GM12865 (cell line): ENCODE measurements at places on chromosomes 2 and 18.

DNA sequence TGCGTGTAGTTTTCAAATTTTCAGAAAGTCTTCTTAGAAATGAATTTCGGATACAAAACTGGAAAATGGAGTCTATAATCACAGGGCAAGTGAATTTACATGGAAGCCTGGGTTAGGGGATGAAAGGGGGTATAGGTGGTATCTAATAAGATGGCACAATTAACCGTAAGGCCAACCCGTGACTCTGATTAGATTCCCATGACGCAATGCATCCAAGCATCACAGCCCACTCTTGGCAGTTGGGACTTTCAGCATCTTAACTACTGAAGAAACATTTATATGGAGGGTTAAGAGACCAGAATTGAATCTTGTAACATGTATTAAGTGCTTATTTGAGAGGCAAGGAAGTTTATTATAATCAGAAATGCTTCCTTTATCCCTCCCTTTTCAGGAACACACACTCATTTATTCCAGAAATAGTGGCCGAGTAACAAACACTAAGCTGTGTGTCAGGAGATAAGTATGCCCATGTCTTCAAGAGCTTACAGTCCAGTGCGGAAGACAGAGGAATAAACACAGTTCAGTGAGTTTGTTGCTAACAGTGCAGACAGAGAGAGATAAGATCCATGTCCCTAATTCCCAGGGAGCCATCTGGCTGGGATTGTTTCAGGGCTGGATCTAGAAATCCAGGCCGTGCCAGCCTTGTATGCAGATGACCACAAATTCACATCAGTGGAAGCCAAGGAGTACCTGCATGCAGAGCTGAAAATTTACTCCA, 151.2 kb downstream of the ANTXR1 start:
- DNase-seq = no peak

- DNase-seq = no peak
Measured at GRCh38 chr2:172282944-172283343, 144.4 kb upstream of the ITGA6 start.

DNA sequence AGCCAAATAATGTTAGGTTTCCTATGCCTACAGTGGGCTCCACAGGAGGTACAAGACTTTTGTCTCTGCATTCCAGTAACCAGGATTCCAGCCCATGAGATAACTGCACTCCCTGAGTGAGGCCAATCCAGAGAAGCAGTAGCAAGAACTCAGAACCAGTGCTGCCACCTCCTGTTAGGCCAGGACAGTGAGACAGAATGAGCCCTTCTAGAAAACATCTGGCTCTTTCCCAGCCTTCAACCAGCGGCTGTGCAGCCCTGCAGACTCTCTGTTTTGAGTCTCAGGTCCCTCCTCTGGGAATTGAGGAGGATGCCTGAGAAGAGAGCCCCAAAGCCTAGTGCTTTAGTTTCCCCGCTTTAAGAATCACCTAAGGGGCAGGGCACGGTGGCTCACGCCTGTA, 44.2 kb downstream of the ARID5A start:
- DNase-seq = peak; percentile 30

GRCh38 chr2:171347591-171348032, 86.2 kb downstream of the METTL8 start:
- DNase-seq = peak; percentile 41

DNA sequence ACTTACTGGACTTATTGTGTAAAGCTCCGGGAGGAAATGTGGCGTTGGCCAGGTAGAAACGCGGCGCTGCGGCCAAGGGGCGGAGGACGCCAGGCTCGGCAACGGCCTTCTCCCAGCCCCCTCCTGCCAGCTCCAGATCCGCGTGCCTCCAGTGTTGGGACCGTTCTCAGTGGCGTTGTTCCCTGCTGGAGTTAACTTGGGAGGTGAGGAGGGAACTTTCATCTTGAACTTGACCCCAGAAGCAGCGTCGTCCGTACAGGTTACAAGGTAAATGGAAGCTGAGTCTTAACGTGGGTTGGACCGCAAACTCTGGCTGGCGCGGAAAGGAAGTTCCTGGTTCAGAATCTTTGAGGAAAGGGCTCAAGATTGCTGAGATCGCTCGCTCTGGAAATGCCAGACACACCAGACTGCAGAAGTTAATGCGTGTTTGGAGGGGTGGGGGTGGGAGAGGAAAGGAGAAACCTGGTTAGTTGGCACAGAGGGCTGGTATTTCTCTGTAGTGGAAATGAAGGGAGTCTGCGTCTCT, 1.3 kb downstream of the TANC1 start:
- DNase-seq = no peak

- no peak for DNase-seq
Measured at GRCh38 chr2:25053041-25053440, 11.2 kb downstream of the EFR3B start.

- no peak for DNase-seq
Measured at GRCh38 chr2:110818767-110819481, 86.6 kb downstream of the ACOXL start.

DNA sequence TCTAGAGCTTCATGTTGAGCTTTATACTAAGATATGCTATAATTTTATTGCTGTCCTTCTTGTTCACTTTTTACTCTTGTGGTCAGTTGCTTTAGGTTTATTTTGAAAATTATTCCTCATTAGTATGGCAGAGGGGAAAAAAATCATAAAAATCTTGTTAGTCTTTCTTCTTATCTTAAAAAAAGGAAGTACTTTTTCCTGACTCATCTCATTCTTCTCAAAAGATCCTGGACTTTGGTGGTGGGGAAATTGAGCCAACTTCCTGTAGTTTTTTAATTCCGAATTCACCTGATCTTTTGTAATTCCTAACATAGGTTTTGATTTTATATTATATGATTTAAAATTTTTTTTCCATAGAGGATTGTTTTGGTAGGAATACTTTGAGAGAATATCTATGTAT, 3.8 kb downstream of the SLC4A1AP start:
- no peak for DNase-seq

- DNase-seq = no peak
Measured at GRCh38 chr2:60309941-60310660, 243.4 kb downstream of the BCL11A start.

DNA sequence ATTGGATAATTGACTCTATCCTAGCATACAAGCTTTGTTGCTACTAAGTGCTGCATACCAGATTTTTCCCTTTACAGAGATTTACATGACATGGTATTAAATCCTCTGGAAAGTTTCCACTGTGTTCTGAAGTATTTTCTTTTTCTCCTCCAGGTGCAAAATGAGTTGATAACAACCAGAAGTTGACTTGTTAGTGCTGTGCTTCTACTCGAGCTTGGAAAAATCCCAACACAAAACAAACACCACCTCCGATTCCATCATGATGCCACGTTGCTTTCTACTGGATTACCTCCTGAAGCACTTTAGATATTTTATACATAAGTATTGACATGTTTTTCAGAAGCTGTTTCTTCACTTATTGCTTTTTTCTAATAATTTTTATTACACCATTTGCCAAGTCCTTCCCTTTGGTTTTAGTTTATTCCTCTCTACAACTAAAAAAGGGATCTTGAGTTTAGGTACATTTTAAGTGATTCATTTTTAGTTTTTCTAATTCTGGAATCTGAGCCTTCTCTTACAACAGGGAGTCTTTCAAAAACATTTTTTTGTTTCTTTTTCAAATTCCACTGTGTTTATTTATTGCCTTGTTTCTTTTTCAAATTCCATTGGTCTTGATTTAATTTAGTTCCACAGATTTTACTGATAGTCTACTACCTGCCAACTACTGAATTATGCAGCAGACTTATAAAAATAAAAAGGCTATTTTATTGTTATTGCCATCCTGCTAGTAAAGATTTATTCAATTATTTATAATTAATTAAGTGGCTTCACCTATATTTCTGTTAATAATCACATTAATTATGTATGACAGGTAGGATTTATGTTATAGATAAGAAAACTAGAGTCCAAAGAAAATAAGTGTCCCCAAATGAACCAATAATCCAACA, 143.4 kb downstream of the PPP1R1C start:
- no peak for DNase-seq

- peak; percentile 44 for DNase-seq
Measured at GRCh38 chr2:100606726-100607343, 44.0 kb downstream of the PDCL3 start.

DNA sequence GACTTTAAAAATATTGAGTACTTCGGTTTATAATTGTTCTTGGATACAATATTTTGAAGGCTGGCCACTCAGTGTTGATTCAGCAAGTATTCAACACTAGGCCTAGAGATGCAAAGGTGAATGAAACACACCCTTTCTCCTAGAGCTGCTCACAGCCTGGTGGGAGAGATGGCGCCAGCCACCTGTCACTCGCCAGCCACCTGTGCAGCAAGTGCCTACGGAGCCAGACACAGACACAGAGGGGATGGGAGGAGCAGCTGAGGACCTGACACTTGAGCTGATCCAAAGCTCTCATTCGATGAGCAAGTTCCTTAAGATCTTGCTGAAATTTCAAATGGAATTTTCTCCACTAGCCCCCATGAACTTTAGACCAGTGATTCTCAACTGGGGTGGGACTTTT, 151.1 kb upstream of the RIOK3 start:
- no peak for DNase-seq

- no peak for DNase-seq
Measured at GRCh38 chr2:9460441-9461017, 13.8 kb upstream of the IAH1 start.

GRCh38 chr2:71856773-71857525, 290.7 kb downstream of the CYP26B1 start:
- DNase-seq = peak; percentile 6

- DNase-seq = peak; percentile 65
Measured at GRCh38 chr2:109736177-109736827, 57.8 kb upstream of the RGPD5 start.

DNA sequence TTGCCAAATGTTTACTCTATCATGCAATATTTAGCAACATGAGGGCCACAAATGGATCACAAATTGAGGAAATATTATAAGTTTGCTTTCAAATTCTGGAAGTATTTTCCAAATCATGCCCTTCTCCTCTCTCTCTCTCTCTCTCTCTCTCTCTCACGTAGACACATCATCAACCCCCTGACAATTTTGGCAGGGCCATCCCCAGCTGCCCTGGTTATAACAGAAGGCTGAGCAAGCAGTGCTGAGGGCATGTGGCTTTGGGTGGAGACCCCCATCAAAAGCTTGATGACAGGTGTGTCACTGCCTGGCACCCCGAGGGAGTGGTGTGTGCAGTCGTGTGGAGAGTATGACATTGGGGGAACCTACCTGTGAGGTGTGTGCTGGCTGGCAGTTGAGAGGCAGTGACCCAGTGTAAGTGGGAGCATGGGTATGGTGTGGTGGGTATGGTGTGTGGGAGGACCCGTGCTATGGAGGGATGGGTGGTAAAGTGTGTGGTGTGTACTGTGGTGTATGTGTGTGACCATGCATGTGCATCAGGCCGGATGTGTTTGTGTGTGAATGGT, 224.5 kb downstream of the TTC32 start:
- DNase-seq = no peak

DNA sequence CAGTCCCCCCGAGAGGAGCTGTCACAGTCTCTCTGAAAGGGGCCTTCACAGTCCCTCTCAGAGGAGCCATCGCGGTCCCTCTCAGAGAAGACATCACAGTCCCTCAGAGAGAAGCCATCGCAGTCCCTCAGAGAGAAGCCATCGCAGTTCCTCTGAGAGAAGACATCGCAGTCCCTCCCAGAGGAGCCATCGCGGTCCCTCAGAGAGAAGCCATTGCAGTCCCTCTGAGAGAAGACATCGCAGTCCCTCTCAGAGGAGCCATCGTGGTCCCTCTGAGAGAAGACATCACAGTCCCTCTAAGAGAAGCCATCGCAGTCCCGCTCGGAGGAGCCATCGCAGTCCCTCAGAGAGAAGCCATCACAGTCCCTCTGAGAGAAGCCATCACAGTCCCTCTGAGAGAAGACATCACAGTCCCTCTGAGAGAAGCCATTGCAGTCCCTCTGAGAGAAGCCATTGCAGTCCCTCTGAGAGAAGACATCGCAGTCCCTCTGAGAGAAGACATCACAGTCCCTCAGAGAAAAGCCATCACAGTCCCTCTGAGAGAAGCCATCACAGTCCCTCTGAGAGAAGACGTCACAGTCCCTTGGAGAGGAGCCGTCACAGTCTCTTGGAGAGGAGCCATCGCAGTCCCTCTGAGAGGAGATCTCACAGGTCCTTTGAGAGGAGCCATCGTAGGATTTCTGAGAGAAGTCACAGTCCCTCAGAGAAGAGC, 1.3 kb upstream of the ZNF512 start:
- DNase-seq = no peak

DNA sequence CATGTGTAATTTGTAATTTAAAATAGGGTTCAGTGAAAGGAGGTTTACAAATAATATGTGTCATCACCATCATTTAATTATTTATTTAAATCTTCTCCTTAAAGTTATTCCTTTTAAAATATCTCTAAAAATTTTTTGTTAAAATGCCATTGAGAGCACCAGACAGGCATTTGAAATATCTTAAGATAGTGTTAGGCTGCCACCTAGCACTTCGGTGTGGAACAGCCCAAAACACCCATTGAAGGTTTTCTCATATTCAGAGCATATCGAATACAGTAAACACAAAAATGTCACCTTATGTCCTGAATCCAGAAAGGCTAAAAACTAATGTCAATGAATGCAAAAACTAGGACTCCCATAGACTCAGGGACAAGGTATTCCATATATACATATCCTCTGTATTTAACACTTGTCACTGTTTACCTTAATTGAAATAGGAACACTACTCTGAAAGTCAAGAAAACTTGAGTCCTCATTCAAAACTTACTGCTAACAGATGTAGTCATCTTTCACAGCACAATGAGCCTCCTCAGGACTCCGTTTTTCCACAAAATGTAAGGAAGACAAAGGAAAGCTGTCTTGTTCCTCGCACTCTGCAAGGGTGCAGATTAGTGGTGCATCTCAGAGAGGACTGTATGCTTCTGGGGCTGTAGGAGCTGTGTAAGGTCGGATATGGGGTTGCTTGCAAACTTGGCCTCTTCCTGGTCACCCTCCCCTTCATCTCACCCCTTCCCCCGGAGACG, 329.5 kb downstream of the PAX3 start:
- peak; percentile 41 for DNase-seq

- no peak for DNase-seq
Measured at GRCh38 chr2:24818721-24819167, 25.5 kb downstream of the CENPO start.
